Left renal pelvis (tissue), 4 donors: ENCODE measurements at places on chromosomes 2 and 18.

DNA sequence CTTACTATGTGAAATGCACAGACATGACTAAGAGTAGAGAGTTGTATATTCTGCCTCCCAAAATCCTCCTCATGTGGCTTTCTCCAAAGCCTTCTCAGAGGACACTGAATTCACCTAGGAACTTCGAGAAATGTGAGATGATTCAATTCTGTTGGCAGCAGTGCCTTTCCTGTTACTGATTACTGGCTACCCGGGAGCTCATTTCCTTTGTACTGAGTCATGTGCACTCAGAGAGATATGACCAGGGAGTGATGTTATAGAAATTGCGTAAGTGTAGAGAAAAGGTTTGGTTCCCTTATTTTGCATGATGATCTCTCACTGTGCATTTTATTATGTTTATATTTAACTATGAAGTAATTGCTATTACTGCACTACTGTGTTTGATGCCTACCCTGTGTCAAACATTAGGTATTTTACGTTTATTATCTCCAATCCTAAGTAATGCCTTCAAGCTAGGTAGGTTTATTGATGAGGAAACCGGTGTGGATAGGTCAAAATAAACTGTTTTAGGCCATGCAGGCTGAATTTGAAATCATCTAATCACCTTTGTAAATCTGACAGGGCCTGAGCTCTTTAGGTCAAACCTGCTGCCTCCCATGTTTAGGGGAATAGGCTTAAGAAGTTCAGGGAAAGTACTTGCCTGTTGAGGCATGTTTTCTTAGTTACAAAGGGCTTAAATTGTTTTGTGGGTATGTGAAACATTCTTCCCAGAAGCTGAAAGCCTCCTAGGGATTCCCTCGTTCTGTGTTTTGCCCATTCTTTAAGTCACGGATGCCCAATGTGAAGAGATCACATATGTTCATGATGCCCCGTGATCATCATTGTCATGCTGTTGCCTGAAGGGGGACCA lies 86.8 kb downstream of the FMNL2 start:
- no peak for DNase-seq

GRCh38 chr2:16513626-16514025 lies 152.0 kb downstream of the CYRIA start:
- DNase-seq = no peak

- DNase-seq = no peak
These were observed 153.1 kb upstream of the THUMPD2 start for GRCh38 chr2:39932198-39932597.

- no peak for DNase-seq
These were observed 163.7 kb upstream of the NCK2 start for GRCh38 chr2:105580870-105581554.

DNA sequence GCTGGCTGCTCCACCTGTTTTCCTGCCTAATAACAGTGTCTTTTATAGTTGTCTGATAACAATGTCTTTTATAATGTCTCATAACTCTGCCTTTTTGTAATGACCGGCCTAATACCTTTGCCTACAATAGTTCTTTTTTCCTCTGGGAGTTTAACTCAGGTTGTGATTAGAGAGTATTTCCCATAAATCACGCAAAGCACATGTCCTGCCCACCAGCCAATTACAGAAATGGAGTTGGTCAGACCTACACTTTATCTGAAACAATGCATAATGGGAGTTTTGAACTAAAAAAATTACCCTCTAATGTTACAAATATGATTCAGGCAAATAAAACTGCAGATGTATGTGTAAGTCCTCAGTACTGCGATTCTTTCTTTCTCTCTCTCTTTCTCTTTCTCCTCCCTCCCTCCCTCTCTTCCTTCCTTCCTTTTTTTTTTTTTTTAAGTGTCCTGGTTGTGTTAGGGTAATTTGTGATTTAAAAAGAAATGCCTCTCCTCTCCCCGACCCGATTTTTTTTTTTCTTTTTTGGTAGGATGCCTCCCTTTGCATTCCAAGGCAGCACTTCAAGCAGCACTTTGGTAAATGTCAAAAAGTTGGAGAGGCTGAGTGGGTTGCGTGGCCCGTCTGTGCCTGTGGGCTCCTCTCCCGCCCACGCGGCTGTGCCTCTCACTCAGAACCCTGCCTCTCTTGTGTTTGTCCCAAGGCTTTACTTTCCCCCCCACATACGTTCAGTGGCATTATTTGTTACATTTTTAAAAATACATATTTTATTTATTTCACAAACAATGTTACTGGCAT lies 147.3 kb downstream of the AGAP1 start:
- DNase-seq = no peak

- DNase-seq = no peak
These were observed 22.0 kb downstream of the RELCH start for GRCh38 chr18:62209046-62209445.

DNA sequence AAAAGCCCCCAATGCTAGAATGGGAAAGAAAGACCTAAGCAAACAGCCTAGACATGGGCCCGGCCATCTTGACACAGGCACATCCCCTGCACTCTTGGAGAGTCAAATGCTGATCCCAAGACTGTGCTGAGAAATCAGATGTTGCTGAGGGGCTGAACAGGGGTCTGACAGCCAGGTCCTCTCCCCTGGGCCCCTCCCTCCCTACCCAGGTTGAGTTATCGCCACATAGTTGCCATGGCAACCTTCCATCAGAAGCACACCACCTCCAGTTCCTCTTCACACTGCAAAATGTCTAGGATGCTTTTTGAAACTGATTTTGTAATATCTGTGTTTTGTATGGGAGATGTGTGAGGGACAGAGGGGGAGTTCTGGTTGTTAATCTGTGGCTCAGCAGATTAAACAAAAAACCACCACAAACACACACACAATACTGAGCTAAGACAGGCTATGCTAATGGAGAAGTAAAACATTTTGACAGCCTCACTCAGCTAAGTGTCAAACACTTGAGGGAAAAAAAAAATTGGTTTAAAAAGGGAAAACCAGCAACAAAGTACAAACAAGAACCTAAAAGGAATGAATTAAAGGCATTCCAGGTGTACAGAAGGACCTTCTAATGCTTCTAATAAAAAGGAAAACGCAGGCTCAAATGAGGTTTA lies 88.2 kb downstream of the TMEM163 start:
- DNase-seq = no peak

DNA sequence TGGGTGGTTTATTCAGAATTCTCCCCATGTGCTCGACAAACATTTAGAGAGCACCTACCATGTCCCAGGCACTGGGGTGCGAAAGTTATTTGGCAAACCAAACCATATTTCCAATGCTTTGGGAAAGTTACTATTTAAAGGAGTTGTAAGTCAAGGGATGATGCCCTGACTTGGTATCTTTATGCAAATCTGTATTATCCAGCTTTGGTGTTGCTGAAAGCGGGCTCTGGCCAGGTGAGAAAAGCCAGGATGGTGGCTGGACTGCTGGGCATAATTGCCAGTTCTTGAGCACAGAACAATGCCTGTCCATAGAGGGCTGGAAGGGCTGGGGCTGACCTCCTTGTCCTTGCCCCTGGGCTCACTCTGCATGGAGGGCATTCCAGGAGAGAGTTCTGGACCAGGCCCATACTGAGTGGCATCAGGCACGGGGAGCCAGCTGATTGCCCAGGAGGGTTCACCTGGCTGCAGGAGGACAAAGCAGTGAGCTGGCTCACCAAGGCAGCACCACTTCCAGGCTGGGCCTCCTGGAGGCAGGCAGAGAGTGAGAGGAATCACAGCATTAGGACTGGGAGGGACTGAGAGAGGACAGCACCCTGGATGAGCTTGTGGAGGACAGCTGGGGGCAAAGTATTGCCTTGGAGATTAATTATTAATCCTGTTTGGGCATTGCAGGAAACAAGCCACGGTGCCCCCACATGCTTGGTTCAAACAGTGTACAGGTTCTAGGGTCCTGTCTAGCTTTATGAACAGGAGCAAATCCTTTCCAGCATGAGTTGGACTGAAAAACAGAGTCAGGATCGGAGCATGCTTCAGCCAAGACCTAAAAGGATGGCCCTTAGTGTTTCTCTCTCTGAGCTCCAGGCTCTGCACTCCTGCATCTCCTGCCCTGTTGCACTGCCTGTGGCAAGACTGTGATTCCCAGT lies 7.1 kb downstream of the KHK start:
- no peak for DNase-seq

- DNase-seq = no peak
These were observed 124.4 kb downstream of the GRB14 start for GRCh38 chr2:164496881-164497280.

DNA sequence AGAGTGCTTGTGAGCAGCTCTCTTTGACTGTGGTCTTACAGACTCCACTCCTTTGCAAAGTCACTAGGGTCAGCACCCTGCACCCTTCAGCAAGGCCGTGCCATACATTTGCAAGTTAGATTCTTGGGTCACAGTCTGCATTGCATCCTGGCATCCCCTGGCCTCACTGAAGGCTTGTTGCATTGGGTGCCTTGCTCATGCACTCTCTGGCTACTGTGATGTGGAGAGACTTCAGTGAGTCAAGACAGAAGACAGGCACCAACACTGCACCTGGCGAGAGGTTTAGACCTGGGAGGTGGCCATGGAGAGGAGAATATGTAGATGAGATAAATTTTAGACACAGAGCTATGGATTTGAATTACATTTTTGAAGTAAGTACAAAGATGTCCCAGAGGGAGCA lies 146.4 kb upstream of the COPS8 start:
- DNase-seq = no peak

- no peak for DNase-seq
These were observed 102.1 kb downstream of the CRACDL start for GRCh38 chr2:98833917-98834263.
